ENCODE measurements at places on chromosomes 4 and X.
A peak's percentile ranks its signal among the peaks of the same experiment; 100 is the strongest.

GRCh38 chrX:87392369-87392768 is 125.2 kb upstream of the KLHL4 start:
- DNase-seq = no peak

DNA sequence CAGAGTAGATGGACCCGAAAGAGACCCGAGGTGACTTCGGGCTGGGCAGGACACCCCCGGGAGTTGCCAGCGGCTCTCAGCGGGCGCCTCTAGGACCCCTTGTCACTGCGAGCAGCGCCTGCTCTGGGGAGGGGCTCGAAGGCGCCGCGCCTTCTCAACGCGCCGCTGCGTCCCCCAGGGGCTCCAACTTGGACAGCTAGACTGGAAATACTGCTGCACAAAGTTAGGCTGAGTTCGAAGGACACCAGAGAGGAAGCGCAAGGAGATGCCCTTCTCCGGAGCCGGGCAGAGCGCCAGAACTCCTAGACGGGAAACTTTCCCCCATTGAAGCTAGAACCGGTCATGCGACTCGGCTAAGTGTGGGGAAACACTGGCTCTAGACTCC is 493 bp upstream of the KCNIP4 start:
- DNase-seq = no peak

GRCh38 chrX:26918631-26919030 is 544.5 kb downstream of the PPP4R3C start:
- DNase-seq = peak; percentile 26

DNA sequence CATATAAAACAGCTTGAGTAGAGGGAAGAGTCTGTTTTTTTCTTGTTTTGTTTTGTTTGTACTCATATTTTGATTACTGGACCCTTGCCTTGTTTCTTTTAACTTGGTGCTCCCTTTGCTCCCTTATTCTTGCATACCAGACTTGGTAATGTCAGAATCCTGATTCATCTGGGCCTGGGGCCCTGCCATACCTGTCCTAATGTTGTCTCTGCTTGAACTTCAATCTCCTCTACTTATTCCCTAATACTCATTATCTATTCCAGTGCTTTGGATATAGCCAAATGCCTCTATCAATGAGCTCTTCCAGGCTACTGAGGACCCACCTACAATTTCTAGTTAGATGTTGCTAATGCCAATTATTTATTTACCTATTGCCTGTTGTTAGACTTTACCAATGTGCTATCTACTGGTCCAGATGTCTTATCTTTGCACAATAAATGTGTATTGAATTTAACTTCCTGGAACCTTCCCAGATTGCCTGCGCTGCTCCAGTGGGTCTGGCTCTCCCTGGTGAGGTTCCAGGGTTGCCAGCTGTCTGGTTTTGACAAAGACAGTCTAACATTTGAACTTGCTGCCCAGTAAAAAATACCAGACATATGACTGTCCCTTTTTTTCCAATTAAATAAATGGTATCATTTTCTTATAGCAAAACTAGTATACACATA is 64.4 kb upstream of the ACSL4 start:
- no peak for DNase-seq

DNA sequence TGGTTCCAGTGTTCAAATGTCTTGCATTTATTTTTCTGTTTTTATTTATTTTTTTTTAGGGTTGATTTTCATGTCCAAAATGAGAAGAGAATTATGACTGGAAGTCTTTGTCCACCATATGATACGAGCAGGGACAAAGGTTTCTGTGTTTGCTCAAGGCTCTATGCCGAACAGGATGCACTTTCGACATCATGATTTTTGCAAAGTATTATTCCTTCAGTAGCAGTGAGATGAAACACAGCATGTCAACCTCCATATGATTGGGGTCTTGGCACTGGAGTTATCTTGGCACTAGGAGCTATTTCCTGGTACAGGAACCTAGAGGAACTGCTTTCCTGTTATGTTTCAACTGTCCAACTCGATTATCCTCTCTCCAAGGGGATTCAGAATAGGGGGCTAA is 72.6 kb downstream of the UCHL1 start:
- no peak for DNase-seq

DNA sequence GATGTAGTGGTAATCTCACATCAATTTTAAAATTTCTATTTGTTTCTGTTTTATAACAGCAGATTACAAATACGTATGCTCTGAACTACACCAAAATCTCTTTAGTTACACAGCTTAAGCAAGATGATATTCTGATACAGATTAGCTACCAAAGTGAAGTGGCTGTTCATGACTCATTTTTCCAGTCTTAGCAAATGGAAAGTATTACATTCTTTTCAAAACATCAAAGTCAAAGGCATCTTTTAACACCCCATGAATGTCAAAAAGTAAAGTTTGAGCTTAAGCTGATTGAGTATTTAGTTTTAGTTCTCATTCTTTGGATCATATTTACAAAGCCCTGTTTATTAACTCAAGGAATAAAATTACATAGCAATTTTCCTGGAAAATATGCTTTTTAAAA is 6.6 kb upstream of the HPGDS start:
- DNase-seq = peak; percentile 68

- no peak for DNase-seq
Observed at GRCh38 chr4:109185548-109185947, 116.9 kb downstream of the COL25A1 start.

GRCh38 chrX:110002300-110003166 is at the start of gene TMEM164:
TSS of gene TMEM164 (plus strand) at chrX:110003114. CDS start at chrX:110003775, 661 bp downstream.
- peak; percentile 86 for DNase-seq

GRCh38 chr4:70473679-70474078 is 1.7 kb downstream of the MUC7 start:
- no peak for DNase-seq

GRCh38 chr4:155582971-155583437 is 83.6 kb upstream of the GUCY1A1 start:
- DNase-seq = peak; percentile 10
